ENCODE measurements at places on chromosomes 2 and 18. TPM values are rescaled to one million over a fixed set of nuclear protein-coding genes. Genes with fewer than 3 reads are reported as not detected.

DNA sequence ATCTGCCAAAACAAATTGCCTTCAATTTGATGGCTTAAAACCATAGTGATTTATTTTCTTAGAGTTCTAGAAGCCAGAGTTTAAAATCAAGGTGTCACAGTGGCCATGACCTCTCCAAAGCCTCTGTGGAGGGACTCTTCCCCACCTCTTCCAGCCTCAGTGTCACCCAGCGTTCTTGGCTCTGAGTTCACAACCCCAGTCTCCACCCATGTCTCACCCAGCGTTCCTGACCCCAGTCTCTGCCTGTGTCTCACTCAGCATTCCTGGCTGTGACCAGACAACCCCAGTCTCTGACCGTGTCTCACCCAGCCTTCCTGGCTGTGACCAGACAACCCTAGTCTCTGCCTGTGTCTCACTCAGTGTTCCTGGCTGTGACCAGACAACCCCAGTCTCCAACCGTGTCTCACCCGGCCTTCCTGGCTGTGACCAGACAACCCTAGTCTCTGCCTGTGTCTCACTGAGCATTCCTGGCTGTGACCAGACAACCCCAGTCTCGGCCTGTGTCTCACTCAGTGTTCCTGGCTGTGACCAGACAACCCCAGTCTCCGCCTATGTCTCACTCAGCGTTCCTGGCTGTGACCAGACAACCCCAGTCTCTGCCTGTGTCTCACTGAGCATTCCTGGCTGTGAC, 299.3 kb downstream of the GALR1 start:
- H3K27me3 ChIP-seq = no peaks in the 10 kb centered on the region
- H3K36me3 ChIP-seq = no peaks in the 10 kb centered on the region
- H3K27ac ChIP-seq = no peak overlapping the region
- no peak overlapping the region for H3K4me3 ChIP-seq

- H3K27ac ChIP-seq = no peak overlapping the region
- H3K4me3 ChIP-seq = no peak overlapping the region
- no peak for DNase-seq
- peaks cover 4% of the 10 kb centered on the region for H3K36me3 ChIP-seq
These were observed 159.1 kb upstream of the CREB1 start for GRCh38 chr2:207370646-207371045.

GRCh38 chr18:60599995-60600394, 227.4 kb upstream of the MC4R start:
- no peaks in the 10 kb centered on the region for H3K4me1 ChIP-seq
- no peaks in the 10 kb centered on the region for H3K27me3 ChIP-seq
- DNase-seq = no peak

GRCh38 chr2:202848813-202849212, 22.8 kb downstream of the ICA1L start:
- H3K36me3 ChIP-seq = no peaks in the 10 kb centered on the region
- H3K4me1 ChIP-seq = no peaks in the 10 kb centered on the region
- H3K27me3 ChIP-seq = no peaks in the 10 kb centered on the region
- no peak overlapping the region for H3K4me3 ChIP-seq
- DNase-seq = no peak

DNA sequence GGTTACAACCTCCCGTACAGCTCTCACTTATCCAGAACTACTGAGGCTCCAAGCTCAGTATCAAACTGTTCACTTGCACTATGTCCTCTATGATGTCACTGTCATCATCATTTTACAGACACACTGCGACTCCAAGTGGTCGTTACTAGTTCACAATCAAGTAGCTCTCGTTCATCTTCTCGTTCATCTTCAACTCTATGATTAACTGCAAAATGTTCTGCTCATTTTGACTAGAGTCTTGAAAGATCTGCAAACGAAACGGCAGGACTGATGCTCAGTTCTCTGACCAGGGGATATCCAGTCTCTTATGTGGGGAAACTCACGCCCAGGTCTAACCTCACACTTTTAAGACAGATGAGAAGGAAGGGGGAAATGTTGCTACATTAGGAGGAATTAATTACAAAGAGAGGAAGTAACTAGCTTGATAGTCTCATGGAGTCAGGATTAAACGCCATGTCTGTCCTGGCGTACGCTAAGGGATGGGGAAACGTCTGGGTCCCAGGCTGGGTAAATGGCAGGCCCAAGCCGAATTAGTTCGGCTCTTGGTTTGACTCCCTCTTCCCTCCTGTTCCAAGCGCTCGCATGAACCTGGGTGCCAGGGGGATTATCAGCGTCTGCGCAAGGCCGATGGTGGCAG, 794 bp upstream of the CHCHD5 start:
- peaks cover 13% of the 10 kb centered on the region for H3K36me3 ChIP-seq
- H3K27ac ChIP-seq = peak overlapping the region; percentile 37
- H3K4me3 ChIP-seq = peak overlapping the region; percentile 86
- no peaks in the 10 kb centered on the region for H3K4me1 ChIP-seq

GRCh38 chr2:223058952-223059716, 7.1 kb downstream of the KCNE4 start:
- H3K27ac ChIP-seq = no peak overlapping the region
- H3K4me3 ChIP-seq = no peak overlapping the region
- no peaks in the 10 kb centered on the region for H3K27me3 ChIP-seq
- DNase-seq = no peak
- no peaks in the 10 kb centered on the region for H3K36me3 ChIP-seq
- H3K4me1 ChIP-seq = no peaks in the 10 kb centered on the region

DNA sequence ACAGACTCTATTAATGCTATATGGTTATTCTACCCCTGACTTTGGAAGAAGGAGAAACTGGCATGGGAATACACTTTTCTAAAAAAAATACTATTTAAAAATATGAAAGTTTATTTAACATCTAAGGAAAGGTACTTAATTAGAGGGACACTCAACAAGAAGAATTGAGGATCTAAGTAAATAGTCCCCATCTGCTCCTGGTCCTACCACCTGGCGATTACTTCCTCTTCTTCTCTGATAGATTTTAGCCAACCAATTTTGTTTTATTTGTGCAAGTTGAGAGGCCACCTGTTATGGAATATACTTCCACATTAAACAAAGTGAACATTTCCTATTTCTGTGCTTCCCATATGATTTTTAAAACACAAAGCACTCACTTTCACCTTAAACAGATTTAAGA, 111.7 kb downstream of the BCL2 start:
- DNase-seq = no peak
- H3K36me3 ChIP-seq = no peaks in the 10 kb centered on the region
- H3K4me1 ChIP-seq = no peaks in the 10 kb centered on the region
- no peak overlapping the region for H3K4me3 ChIP-seq

DNA sequence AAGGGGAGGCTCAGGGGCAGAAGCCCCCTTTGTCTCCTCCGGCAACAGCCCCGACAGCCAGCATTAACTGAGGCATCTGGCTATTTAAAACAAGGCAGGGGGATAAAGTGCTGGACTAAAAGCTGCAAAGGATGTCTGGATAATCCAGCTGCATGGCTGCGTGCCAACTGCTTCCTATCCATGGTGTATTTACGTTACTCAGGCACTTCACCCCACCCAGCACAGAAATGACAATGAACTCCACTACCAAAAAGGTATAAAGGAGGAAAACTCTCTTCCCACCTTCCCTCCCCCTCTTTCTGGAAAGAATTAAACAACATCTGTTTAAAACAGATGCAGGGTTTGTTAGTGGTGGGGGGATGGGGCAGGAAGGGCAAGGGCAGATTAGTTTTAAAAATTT, 82.5 kb downstream of the SPRED2 start:
- H3K4me1 ChIP-seq = peaks cover 11% of the 10 kb centered on the region
- no peak for DNase-seq
- H3K36me3 ChIP-seq = no peaks in the 10 kb centered on the region
- no peaks in the 10 kb centered on the region for H3K27me3 ChIP-seq

- peaks cover 35% of the 10 kb centered on the region for H3K36me3 ChIP-seq
- peaks cover 8% of the 10 kb centered on the region for H3K4me1 ChIP-seq
- no peaks in the 10 kb centered on the region for H3K27me3 ChIP-seq
- peak overlapping the region; percentile 39 for H3K27ac ChIP-seq
These were observed 292.9 kb upstream of the CCDC68 start for GRCh38 chr18:55252053-55252675.

- no peak overlapping the region for H3K27ac ChIP-seq
- no peaks in the 10 kb centered on the region for H3K4me1 ChIP-seq
- H3K36me3 ChIP-seq = peaks cover 5% of the 10 kb centered on the region
- no peak overlapping the region for H3K4me3 ChIP-seq
These were observed 977.4 kb downstream of the TMEM182 start for GRCh38 chr2:103739186-103739585.

- no peaks in the 10 kb centered on the region for H3K27me3 ChIP-seq
- H3K4me1 ChIP-seq = no peaks in the 10 kb centered on the region
- H3K4me3 ChIP-seq = peak overlapping the region; percentile 54
- no peak overlapping the region for H3K27ac ChIP-seq
- H3K36me3 ChIP-seq = no peaks in the 10 kb centered on the region
These were observed 19.0 kb downstream of the TMSB10 start for GRCh38 chr2:84924173-84925106.

GRCh38 chr2:158276619-158277471, 175.2 kb downstream of the UPP2 start:
- H3K36me3 ChIP-seq = peaks cover 2% of the 10 kb centered on the region
- no peak for DNase-seq
- no peaks in the 10 kb centered on the region for H3K4me1 ChIP-seq
- H3K27me3 ChIP-seq = no peaks in the 10 kb centered on the region

- DNase-seq = no peak
- H3K4me3 ChIP-seq = no peak overlapping the region
- H3K36me3 ChIP-seq = peaks cover 3% of the 10 kb centered on the region
- no peaks in the 10 kb centered on the region for H3K27me3 ChIP-seq
These were observed 615.7 kb downstream of the EPHA4 start for GRCh38 chr2:220956429-220956828.

DNA sequence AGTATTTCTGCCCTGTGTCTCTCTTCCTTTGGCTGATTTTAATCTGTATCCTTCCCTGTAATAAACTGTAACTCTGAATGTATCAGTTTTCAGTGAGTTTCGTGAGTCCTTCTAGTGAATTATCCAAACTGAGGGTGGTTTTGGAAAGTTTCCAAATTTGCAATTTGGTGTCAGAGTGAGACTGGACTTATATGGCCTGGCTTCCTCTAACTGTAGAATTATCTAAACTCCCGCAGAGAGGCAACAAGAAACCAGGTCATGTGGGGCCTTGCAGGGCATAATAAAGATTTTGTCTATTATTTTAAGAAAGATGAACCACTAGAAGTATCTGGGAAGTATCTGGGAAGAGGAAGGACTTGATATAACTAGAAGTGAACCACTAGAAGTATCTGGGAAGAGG, 95.3 kb upstream of the RNF152 start:
- H3K4me1 ChIP-seq = no peaks in the 10 kb centered on the region
- DNase-seq = no peak
- H3K27ac ChIP-seq = no peak overlapping the region

The ACVR2A gene
- 14.5 TPM for total RNA-seq

The MERTK gene
- 4.8 TPM for total RNA-seq

The ACP1 gene
- total RNA-seq = 143 TPM

The CYBRD1 gene
- 5.4 TPM for total RNA-seq

The NT5C1B gene
- not detected for total RNA-seq

The C2orf66 gene
- total RNA-seq = not detected

The CREB1 gene
- total RNA-seq = 103 TPM
